Stimulated activated CD4-positive, alpha-beta T cell treated with anti-CD3 and anti-CD28 coated beads, Interleukin-2, amount 100 ng/mL, for 48 hours (primary cell): ENCODE measurements at places on chromosomes 5 and 9.

DNA sequence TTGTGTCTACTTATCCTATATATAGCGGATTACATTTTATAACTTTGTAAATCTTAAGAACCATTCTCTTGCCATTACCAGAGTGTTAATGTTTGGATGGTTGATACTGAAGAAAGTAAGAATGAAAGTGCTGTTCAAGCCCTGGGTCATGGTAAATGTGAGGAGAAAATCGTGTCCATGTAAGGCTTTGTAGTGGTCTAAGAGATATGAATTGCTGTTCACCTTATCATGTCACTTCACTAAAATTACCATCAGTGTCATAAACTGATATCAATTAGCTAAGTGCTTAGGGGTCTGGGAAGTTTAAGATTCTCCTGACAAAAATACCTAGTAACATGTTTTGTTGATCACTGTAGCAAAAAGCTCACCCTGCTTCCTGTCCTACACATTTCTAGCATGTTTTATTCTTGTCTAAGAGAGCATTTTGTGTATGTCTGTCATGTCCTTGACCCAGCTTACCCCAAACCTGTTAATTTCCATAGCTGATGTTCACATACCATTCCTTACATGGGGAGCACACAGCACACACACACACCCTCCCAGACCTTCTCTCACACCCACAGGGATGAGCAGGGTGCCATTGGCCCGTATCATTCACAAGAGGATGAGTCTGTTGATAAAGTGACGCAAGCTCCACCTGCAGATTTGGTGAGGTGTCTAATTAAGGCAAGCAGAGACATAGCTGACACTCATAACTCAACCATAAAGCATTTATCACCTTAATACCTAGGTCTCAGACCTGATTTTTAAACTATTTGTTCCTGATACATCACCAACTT is 125.1 kb upstream of the PAM start:
- DNase-seq: no peak

DNA sequence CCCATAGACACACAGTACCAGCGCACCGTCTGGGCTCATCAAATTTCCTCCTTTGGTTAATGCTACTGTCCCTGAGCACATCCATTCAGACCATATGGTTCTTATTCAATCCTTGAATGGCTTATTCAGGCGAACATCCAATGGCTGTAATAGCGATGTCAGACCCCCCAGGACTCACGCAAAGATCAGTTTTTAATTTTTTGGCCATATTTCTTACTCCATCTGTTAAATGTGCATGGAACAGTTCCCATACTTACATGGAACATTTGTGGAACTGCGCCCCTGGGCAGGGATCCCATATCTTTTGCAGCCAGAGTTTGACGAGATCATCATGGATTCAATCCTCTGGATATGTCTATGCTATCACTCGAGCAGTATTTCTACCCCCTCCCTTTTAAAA is 213.2 kb downstream of the ADAMTS6 start:
- no peak for DNase-seq

DNA sequence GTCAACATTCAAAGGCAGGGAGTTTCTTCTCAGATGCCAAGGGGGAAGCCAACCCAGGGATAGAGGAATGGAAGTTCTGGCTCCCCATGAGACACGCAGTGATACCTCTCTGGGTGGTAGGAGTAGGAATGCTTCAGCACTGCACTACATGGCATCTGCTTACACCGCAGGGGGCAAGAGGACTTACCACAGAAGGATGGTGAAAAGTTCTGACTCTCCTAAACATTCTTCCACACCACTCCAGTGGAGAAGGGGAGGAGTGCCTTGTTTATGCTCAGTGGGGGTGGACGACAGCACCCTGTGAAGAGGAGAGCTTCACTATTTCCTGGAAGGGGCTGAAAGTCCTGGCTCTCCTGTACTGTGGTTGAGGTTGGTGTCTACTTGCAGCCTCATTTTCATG is 1011.3 kb upstream of the WWC1 start:
- no peak for DNase-seq

- no peak for DNase-seq
Observed at GRCh38 chr5:95352691-95353090, 38.5 kb upstream of the FAM81B start.
